ENCODE measurements at places on chromosomes 7 and 10.

GRCh38 chr10:24791084-24791726 lies 67.5 kb upstream of the ARHGAP21 start:
- no peak for DNase-seq

GRCh38 chr10:123132576-123133477 lies 2.9 kb upstream of the HMX3 start:
- peak; percentile 70 for DNase-seq

- DNase-seq, result no peak
These were observed 5.7 kb upstream of the GOT1 start for GRCh38 chr10:99435986-99436638.

DNA sequence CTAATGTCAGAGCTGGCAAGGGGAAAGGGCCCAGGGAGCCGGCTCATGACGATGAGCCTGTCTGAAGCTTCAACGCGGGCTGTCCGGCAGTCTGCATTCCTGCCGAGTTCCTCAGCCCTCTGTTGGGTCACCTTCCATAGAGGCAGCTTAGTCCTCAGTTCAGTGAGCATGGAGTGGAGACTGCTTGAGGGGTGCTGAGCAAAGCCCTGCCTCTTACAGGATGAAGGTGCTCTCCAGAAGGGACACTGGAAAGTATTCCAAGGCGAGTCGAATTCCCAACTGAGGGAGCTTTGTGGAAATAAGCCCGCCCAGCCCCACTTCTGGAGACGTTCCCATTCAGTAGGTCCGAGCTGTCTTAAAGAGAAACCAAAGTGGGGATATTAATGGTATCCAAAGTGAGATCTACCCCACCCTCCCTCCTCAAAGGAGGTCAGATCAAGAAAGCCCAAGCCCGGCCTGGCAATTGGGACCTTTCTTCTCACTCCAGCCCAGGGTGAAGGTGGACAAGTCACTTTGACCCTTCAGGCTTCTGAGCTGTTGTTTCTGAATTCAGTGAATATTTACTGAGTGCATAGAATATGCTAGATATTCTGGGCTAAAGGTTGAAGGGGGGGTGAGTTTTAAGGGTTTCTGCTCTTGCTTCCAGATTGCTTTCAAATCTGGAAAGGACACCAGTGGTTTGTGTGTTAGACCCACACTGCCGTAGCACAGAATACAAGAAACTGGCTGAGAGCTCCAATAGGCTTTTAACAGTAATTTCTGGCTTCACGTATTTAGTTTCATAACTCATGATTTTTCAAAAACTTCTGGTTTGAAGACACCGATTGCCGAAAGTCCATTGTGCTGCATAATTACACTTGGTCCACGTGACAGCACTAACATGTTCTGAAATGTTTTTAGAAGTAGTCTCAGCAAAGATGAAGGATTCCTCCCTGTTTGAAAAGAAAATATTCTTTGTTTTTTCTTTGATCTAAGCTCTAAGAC lies 3.5 kb downstream of the EGFR start:
- no peak for DNase-seq

- DNase-seq, result no peak
These were observed 102.0 kb downstream of the FAM53B start for GRCh38 chr10:124642088-124642710.

DNA sequence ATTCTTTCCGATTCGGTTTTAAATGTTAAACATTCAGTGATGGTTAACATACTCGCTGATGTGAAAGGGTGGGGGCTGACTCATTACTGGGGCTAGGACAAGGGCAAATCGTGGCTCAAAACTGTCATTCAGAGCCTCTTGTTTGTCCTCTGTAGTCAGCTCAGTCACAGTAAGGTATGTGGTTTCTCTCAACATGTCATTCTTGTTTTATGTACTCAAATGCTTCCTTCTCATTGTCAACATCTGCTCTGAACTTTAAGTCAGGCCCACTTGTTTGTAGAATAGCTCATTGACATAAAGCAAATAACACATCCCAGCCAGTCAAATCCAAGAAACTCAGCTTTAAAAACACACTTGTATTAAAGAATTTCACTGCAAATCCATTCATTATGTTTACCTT lies 7.3 kb downstream of the SLC16A9 start:
- no peak for DNase-seq

- DNase-seq, result no peak
These were observed 7.1 kb downstream of the NUDT1 start for GRCh38 chr7:2248984-2249694.

GRCh38 chr10:28094121-28094520 lies 95.2 kb upstream of the ODAD2 start:
- DNase-seq, result no peak

GRCh38 chr10:56623064-56623463 lies 262.0 kb upstream of the ZWINT start:
- no peak for DNase-seq

- DNase-seq, result no peak
These were observed 239.2 kb upstream of the PRKCQ start for GRCh38 chr10:6819301-6819700.

- DNase-seq, result no peak
These were observed 480.5 kb upstream of the ZMIZ1 start for GRCh38 chr10:78588194-78588811.

DNA sequence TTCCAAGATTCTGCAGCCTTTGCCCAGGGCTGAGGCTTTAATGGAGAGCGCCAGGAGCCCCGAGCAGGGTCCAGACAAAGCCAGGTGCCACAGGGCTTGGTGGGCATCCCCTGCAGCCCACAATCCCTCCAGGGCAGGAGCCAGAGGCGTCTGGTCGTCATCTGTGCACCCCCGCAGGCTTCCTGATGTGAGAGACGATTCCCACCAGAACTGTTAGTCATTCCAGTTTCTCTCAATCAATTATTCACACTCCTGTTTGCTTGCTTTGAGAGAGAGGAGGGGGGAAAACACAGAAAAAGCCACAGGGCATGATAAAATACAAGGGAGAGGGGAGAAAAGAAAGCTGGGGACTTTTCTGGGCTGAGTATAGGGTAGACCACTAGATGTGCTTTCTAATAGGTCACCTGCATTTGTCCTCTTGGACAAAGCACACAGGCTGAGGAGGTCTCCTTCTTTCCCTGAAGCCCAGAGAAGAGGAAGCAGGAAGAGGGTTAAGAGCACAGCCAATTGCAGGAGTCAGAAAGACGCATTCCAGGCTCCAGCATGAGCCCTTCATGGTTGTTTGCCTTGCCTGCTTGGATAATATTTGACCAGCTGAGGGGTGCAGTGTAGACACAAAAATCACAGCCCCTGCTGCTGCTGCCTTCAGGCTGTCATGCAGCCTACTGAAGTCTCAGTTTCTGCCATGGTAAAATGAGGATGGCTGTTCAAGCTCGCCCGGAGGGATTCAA lies 194.4 kb downstream of the PLXNA4 start:
- DNase-seq, result no peak

DNA sequence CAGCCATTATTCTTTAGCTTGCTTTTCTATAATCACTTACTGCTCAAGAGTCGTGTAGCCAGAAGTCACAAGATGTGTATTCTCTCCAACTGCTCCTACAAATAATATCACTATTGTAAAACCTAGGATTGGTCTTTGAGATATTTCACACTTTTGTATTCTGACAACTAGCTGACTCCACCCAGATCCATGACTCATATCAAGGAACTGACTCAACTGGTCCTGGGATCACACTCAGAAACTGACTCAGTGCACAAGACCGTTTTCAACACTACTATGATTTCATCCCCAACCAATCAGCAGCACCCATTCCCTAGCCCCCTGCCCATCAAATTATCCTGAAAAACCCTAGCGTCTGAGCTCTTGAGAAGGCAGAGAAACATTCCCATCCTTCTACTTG lies 56.5 kb upstream of the ORC5 start:
- DNase-seq, result no peak

GRCh38 chr10:82477776-82478175 lies 602.8 kb downstream of the NRG3 start:
- DNase-seq, result no peak

GRCh38 chr10:585502-585901 lies 104.0 kb downstream of the DIP2C start:
- DNase-seq, result no peak

DNA sequence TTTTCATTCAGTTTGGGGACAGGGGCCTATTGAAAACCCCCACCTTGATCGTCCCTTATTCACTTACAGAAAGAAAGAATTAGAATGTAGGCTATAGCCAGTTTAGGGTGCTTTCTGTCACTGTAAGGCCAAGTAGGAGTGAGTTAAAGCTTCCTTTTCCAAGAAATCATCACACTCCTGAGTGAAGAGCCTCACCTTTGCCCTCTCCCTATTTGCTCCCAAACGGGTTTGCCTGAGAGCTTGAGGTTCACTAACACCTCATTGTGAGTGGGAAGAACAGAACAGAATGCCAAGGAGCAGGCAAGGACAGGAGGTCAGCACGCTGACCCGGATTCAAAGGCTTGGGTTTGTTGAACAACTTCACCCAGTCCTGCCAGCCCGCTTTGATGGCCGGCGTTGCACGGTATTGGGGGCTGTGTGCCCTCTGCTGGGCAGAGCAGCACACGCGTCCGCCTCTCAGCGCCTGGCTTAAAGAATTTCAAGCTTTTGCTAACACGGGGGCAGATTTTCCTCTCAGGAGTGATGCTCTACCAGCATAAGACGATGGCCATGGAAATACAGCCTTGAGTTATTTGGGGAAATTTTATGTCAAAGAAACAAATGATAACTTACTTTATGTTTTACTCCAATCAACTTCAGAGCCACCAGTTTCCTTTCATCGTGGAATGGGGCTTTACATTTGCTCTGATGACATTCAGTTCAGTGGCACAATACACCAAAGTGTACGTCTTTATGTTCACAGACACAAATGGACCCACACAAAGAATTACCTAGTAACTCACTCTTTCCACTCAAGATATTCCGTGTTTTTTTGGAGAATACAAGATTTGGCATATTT lies 470.0 kb downstream of the SUGCT start:
- no peak for DNase-seq

GRCh38 chr10:3241274-3241921 lies 68.8 kb upstream of the PITRM1 start:
- no peak for DNase-seq

DNA sequence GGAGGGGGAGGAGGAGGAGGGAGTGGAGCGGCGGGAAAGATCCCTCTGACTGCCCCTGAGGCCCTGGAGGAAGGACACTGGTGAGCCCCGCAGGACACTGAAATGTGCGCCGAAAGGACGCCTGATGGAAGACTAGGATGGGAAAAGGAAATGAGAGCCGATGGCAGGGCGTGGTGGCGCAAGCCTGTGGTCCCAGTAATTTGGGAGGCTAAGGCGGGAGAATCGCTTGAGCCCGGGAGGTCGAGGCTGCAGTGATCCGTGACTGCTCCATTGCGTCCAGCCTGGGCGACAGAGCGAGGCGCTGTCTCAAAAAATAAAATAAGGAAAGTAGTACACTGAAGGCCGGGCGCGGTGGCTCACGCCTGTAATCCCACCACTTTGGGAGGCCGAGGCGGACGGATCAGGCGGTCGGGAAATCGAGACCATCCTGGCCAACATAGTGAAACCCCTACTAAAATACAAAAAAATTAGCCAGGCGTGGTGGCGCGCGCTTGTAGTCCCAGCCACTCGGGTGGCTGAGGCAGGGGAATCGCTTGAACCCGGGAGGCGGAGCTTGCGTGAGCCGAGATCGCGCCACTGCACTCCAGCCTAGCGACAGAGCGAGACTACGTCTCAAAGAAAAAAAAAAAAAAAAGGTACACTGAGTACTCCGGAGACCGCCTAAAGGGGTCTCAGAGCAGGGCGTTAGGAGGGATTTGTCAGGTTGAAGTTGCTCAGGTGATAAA lies 561 bp upstream of the HNRNPF start:
- DNase-seq, result peak; percentile 68

- DNase-seq, result no peak
These were observed 68.9 kb downstream of the DYNC1I1 start for GRCh38 chr7:95840953-95841950.

GRCh38 chr7:35035511-35035961 lies 1.7 kb downstream of the DPY19L1 start:
- peak; percentile 12 for DNase-seq

DNA sequence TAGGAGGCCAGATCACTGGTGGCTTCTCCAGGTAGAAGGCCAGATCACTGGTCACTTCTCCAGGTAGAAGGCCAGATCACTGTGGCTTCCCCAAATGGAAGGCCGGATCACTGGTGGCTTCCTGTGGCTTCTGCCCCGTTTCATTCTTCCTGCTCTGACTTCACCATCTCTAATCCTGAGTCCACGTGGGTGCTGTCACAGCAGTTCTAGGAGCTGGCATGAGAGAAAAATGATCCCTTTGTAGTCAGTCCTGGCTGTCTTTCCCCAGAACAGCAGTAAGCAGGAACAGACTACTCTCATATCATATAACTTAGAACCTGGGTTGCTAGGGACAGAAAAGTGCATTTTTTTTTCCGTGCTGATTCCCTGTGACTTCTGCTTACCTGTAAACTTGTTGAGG lies 90.9 kb downstream of the ACTR3B start:
- no peak for DNase-seq

- no peak for DNase-seq
These were observed 95.3 kb downstream of the HOXA1 start for GRCh38 chr7:27000496-27000895.

GRCh38 chr7:111282626-111283025 lies 191.7 kb downstream of the LRRN3 start:
- DNase-seq, result no peak

- DNase-seq, result no peak
These were observed 133.0 kb upstream of the ZNF32 start for GRCh38 chr10:43781480-43782361.

DNA sequence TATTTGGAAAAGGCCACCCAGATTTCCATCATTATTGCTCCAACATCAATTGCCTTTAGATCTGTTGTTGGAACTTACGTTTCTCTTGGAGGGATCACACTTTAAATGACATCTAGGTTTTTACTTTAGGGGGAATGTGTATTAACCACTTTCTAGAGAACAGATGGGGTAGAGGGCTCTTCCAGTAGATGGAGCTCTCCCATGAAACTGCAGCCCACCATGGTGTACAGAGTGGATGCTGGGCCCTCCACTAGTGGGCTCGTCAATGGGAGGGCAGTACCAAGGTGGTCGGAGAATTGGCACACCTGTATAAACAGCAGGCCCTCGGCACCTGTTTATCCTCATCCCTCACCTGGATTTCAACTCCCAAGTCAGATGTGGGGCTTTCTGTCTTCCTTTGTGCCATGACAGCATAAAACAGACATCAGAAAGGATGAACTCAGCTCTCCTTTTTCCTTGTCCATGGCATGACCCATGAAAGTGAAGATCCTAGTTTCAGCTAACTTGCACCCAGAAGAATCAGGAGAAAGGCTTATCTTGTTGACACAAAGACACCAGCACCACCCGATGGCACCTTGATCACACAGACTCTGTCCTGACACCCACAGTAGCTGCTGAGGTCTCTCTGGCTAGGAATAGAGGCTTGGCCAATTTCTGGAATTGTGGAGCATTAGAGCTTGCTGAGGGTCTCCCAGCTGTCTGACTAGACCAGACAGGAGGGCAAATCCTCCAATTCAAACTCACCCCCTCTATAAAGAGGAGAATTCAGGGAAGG lies 150.5 kb downstream of the CYP26A1 start:
- no peak for DNase-seq

Data from activated effector memory CD4-positive, alpha-beta T cell treated with Interleukin-2 at 50 U/mL for 16 hours (primary cell).